ENCODE measurements at places on chromosomes 7 and 10.

- no peak for DNase-seq
Observed at GRCh38 chr7:50837965-50838364, 55.3 kb upstream of the GRB10 start.

DNA sequence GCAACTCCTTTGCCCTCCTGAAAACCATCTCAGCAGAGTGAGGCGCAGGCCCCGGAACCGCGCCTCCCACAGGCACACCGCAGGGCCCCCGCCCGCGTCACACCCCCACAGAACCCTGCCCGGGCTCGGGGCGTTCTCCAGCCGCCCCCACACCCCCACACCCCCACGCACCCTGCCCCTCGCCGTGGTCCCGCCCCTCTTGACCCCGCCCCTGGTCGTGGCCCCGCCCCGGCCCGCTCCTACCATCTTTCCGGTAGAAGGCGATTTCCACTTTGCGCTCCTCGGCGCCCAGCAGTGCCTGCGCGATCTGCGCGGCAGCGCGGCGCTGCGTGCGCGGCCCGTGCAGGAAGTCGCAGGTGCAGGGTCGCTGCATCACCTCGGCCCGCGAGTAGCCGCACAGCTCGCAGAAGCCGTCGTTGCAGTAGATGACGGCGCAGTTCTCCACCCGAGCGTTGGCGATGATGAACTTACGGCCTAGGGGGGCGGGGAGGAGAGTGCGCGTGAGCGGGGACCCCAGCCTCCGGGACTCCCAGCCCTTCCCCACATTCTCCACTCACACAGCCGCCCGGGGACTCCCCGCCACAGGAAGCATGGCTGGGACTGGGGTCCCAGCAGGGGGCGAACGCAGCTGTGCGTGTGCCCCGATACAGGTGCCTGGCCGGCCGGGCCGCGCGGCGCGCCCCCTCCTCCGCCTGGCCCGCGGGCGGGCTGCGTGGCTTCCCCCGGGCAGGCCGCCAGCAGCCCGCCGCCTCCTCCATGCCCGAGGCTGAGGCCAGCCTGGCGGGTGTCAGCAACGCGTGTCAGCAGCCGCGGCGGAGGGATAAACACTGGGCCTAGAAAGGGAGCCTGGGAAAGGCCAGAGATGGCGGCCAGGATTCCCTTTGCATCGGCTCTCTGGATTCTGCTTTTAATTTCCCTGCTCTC lies 3.4 kb downstream of the KCNH2 start:
- peak; percentile 85 for DNase-seq

DNA sequence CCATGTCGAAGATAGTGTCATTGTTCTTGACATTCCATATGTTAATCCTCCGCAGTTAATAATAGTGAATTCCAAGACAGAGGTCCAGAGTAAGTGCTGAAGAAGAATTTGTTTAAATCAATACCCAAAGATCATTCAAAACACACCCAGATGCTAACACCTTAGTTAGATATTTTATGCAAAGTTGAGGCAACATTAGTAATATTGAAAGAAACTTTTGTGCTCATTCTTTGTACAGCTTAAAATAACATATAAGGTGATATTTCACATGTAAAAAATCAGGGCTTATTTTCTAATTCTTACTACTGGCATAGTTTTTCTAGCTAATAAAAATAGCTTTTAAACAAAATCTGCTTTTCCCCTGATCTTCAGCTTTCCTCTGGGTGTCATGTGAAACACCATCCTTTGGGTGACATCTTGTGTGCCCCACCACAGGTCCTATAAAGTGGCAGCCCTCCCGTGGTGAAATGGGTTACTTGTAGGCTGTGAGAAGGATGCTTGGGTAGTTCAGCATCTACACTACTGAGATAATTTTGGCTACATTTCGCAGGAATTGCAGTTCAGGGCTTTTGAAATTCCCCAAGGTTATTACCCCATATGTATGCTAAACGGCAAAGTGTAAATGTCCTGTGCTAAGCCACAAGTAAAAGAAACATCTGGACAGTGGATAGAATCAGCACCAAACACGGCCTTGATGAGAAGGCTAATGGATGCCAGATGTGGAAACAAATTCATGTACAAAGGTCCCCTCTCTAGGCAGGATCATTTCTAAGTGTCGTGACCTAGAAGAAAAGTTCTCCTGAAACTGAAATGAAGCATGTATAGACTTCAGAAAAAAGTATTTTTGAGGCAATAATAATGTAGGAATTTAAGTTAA lies 105.4 kb downstream of the GRM3 start:
- no peak for DNase-seq

GRCh38 chr10:83522456-83522855 lies 616.9 kb upstream of the GHITM start:
- DNase-seq: no peak

GRCh38 chr10:59393349-59393748 lies 31.0 kb upstream of the FAM13C start:
- no peak for DNase-seq

DNA sequence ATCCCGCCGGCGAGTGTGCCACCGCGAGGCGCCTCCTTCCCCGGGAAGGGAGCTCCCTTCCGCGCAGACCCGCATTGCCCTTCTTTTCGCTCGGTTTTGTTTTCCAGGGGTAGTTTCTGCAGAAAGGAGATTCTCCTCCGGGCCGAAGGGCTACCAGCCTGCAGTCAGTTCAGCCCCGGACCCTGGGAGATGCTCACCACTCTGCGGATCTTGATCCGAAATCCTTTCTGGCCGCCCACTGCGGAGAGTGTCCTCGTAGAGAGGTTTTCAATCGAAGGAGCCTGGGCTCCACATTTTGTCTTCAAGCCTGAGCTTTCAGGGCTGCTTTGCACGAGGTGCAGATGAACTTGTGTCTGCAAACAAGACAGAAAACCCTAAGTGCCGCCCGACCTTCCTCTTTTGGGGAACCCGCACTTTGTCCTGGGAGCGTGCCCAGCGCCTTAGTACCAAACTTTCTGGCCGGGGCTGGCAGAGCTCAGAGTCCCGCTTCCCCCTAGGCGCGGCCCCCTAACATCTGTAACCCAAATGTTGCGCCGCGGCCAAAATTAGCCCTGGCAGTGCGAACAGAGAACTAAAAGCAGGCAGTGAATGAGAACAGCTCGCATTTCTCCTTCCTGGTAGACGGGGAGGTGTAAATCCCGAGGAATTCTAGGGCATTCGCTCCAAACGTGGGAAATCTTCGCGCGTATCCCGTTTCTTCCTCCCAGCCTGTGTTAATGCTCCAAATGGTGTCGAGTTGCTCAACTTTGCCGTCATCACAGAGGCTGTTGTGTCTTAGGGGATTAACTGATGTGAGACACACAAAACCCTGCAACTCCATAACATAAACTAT lies 6.7 kb upstream of the EN2 start:
- DNase-seq: no peak

GRCh38 chr7:122736183-122736582 lies 33.5 kb upstream of the RNF148 start:
- DNase-seq: no peak

DNA sequence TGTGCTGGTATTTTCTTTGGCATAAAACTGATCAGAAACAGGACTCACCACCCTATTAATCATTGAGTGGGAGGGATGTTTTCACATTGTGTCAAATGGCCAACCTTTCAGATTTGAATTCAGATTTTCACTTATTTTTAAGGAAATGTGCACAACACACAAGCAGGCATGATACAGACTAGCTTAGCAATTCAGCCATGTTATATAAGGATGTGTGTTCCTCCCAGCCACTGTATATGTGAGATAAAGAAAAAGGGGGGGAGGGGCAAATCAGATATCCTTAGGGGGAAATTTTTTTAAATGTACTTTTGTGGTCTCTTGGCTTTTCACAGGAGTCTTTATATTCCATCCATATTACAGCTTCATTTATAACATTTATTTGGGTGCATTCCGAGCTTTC lies 3.1 kb downstream of the GAD2 start:
- no peak for DNase-seq

DNA sequence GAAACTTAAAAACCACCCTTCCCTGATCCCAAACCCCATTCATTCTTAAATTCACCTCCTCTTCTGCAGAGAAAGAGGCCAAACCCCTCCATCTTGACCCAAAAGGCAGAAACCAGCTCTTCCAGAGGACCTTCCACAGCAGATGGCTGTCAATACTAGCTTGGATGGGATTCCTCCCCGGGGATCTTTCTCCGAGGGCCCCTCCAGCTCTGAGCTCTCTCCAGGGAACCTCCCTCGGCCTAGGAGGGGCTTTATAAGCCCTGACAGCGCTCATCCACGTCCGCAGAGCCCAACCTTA lies 5.4 kb downstream of the TNRC18 start:
- no peak for DNase-seq

DNA sequence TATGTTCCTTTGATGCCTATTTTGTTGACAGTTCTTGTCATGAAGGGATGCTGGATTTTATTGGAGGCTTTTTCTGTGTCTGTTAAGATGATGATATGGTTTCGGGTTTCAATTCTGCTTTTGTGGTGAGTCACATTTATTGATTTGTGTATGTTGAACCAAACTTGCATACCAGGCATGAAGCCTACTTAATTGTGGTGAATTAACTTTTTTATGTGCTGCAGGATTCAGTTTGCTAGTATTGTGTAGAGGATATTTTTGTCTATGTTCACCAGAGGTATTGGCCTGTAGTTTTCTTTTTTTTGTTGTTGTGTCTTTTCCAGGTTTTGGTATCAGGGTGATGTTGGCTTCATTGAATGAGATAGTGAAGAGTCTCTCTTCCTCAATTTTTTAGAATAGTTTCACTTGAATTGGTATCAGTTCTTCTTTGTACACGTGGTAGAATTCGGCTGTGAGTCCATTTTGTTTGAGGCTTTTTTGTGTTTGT lies 345.9 kb downstream of the KIF20B start:
- no peak for DNase-seq

GRCh38 chr10:27646194-27646593 lies 99.4 kb downstream of the MKX start:
- DNase-seq: no peak

- no peak for DNase-seq
Observed at GRCh38 chr7:114645451-114645850, 230.8 kb downstream of the FOXP2 start.
